Tibial nerve (tissue), 4 donors: ENCODE measurements at places on chromosomes 7 and 10. TPM values are rescaled to one million over a fixed set of nuclear protein-coding genes. Genes with fewer than 3 reads are reported as not detected.

GRCh38 chr10:32121648-32122047 is 65.4 kb upstream of the KIF5B start:
- H3K36me3 ChIP-seq = no peaks in the 10 kb centered on the region
- H3K27ac ChIP-seq = no peak overlapping the region
- no peaks in the 10 kb centered on the region for H3K4me1 ChIP-seq
- DNase-seq = no peak
- H3K4me3 ChIP-seq = no peak overlapping the region
- no peaks in the 10 kb centered on the region for H3K27me3 ChIP-seq

GRCh38 chr7:23468526-23469149 is 1.7 kb downstream of the IGF2BP3 start:
- DNase-seq = no peak
- H3K27me3 ChIP-seq = peaks cover 16% of the 10 kb centered on the region
- H3K4me1 ChIP-seq = peaks cover 39% of the 10 kb centered on the region
- no peaks in the 10 kb centered on the region for H3K36me3 ChIP-seq
- peak overlapping the region; percentile 40 for H3K27ac ChIP-seq

GRCh38 chr10:58107506-58107905 is 160.2 kb downstream of the IPMK start:
- H3K4me3 ChIP-seq = no peak overlapping the region
- no peak for DNase-seq
- H3K4me1 ChIP-seq = no peaks in the 10 kb centered on the region
- no peak overlapping the region for H3K27ac ChIP-seq
- H3K27me3 ChIP-seq = no peaks in the 10 kb centered on the region
- no peaks in the 10 kb centered on the region for H3K36me3 ChIP-seq

- H3K27ac ChIP-seq = no peak overlapping the region
- H3K4me3 ChIP-seq = no peak overlapping the region
- H3K36me3 ChIP-seq = no peaks in the 10 kb centered on the region
- DNase-seq = no peak
Measured at GRCh38 chr7:142279601-142280000, 21.7 kb upstream of the PRSS58 start.

DNA sequence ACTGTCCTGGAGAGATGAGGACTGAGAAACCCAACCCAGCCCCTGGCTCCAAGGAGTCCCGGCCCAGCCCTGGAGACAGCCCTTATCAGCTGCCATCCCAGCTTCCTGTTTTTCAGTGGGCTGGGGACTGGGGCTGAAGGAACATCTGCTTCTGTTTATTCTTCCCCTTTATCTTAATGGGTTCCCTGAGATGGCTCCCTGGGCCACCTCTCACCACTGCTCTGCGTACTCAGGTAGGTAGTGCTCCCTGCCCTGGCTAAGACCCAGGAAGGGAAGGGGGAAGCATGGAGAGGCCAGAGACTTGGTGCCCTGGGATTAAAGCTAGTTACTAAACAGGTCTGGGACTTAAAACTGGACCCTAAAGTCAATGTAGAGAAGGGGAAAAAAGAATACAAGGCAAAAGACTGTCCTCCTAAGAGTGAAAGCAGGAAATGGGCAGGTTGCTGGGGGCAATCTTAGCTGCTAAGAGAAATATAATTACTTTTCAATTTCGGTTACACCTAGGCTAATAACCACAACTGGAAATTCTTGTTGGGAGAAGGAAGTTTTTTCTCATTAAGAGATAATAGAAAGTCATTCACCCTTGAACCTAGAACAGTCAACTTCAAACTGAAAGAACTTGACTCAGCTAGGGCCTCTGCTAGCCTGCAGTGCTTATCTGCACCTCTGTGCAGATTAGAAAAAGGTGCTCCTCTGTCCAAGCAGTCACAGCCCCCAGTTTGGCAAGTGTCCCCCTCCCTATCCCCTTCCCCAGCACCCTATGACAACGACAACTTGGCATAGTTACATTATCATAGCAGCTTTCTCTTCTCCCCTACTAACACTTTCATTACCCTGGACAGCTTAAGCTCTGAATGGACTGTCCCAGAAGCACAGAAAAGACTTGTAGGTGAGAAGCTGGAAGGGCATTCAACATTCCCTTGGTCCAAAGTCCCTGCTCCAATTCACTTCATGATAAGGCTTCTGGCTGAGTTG is 65.6 kb upstream of the KDM7A start:
- no peak overlapping the region for H3K4me3 ChIP-seq
- no peaks in the 10 kb centered on the region for H3K36me3 ChIP-seq
- no peaks in the 10 kb centered on the region for H3K4me1 ChIP-seq
- peak overlapping the region; percentile 62 for H3K27ac ChIP-seq
- DNase-seq = no peak

- no peaks in the 10 kb centered on the region for H3K4me1 ChIP-seq
- no peaks in the 10 kb centered on the region for H3K27me3 ChIP-seq
- no peaks in the 10 kb centered on the region for H3K36me3 ChIP-seq
- no peak overlapping the region for H3K4me3 ChIP-seq
- DNase-seq = no peak
Measured at GRCh38 chr7:120370954-120371353, 98.0 kb downstream of the KCND2 start.

HYAL4 gene
- not detected for total RNA-seq

KCP gene
- 0.22 TPM for total RNA-seq

DNA sequence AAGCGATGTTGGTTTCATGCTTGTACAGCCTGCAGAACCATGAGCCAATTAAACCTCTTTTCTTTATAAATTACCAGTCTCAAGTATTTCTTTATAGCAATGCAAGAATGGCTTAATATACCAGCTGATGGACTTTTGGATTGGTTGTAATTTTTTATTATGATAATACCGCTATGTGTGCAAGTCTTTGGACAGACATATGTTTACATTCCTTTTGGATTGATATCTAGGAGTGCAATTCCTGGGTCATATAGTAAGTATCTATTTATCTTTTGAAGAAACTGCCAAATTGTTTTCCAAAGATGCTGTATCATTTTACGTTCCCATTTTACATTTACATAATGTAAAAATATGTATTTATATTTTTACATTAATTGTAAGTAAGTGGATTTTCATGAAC is 81.2 kb upstream of the PIP4K2A start:
- no peak for DNase-seq
- H3K36me3 ChIP-seq = no peaks in the 10 kb centered on the region
- H3K4me3 ChIP-seq = no peak overlapping the region
- no peaks in the 10 kb centered on the region for H3K27me3 ChIP-seq

- H3K27ac ChIP-seq = no peak overlapping the region
- peaks cover 64% of the 10 kb centered on the region for H3K36me3 ChIP-seq
- H3K27me3 ChIP-seq = no peaks in the 10 kb centered on the region
- no peak for DNase-seq
- no peak overlapping the region for H3K4me3 ChIP-seq
- no peaks in the 10 kb centered on the region for H3K4me1 ChIP-seq
Measured at GRCh38 chr7:88202278-88202677, 17.6 kb downstream of the SRI start.

DNA sequence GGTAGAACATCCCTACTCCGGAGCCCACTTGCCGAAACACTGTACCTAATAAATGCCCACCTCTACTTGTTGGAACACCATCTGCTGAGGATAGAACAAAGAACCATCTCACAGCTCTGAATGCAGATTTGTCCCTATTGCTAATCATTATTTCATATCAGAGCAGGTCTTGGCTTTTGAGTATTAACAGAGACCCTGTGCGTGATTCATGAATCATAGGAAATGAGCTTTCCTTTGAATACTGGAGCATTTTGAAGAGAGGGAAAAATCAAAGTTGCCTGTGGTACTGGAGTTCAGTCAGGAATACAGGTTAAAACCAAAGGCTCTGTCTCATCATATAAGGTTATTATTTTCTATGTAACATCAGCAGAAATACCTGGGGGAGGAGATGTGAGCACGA is 1132.3 kb downstream of the XPNPEP1 start:
- H3K4me1 ChIP-seq = no peaks in the 10 kb centered on the region
- H3K27ac ChIP-seq = no peak overlapping the region
- DNase-seq = no peak
- H3K4me3 ChIP-seq = no peak overlapping the region
- no peaks in the 10 kb centered on the region for H3K36me3 ChIP-seq
- no peaks in the 10 kb centered on the region for H3K27me3 ChIP-seq

DNA sequence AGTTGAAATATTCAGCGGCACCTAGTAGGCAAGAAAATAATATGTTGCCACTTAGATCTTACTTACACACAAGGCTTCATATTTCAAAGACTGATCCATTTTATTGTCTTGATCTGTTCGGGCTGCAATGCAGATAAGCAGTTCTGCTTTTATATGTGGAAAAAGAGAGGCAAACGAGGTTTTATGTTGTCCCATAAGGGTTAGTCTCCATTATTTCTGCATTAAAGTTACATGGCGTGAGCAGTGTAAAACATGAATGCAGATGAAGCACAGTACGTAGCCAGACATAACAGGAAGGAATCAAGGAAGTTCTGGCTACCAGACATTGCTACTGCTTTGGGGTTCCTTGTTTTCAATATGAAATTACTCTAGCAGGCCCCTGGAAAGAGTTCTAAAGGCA is 224.8 kb downstream of the BBS9 start:
- no peaks in the 10 kb centered on the region for H3K27me3 ChIP-seq
- no peaks in the 10 kb centered on the region for H3K4me1 ChIP-seq
- H3K4me3 ChIP-seq = no peak overlapping the region
- no peak for DNase-seq
- H3K36me3 ChIP-seq = no peaks in the 10 kb centered on the region

GRCh38 chr7:50182759-50183158 is 89.7 kb upstream of the ZPBP start:
- no peak for DNase-seq
- no peaks in the 10 kb centered on the region for H3K4me1 ChIP-seq
- no peaks in the 10 kb centered on the region for H3K27me3 ChIP-seq
- H3K4me3 ChIP-seq = no peak overlapping the region

- DNase-seq = no peak
- no peak overlapping the region for H3K4me3 ChIP-seq
- H3K27me3 ChIP-seq = no peaks in the 10 kb centered on the region
- no peaks in the 10 kb centered on the region for H3K36me3 ChIP-seq
- H3K4me1 ChIP-seq = no peaks in the 10 kb centered on the region
Measured at GRCh38 chr10:101444058-101444898, 90.3 kb downstream of the BTRC start.

SFTPA1 gene
- total RNA-seq = not detected

RSBN1L gene
- total RNA-seq = 15.6 TPM

OPALIN gene
- total RNA-seq = not detected

PLEKHS1 gene
- total RNA-seq = not detected

DNA sequence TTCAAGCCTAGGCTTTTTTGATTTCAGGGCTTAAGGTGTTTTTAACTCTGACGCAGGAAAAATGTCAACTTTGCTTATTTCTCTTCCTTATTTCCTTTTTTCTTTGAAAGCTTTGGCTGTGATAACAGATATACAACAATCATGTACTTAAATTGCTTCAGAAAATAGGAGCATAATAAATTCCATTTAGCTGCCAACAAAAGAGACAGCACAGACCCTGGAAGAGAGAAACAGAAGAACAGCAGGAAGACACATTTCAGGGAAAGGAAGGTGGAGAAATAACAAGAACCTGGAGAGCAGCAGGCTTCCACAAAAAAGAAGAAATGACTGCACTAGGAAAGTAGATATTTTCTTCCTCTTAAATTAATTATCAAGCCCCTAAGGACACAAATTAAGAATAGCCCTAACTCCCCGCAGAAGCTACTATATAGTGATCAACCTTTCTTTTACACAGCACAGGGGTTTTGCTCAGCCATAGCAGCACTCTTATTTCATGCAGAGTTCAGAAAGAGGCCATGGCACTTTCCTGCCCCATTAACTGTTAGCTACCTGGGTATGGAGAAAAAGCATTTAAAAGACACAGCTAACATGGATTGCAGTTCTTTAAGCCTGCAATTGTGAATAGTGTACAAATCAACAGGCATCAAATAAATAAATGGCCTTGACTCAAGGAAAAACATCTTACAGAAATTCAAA is 61.5 kb downstream of the IQUB start:
- no peaks in the 10 kb centered on the region for H3K27me3 ChIP-seq
- no peak for DNase-seq
- no peak overlapping the region for H3K4me3 ChIP-seq
- no peaks in the 10 kb centered on the region for H3K36me3 ChIP-seq

GRCh38 chr10:122184254-122184653 is 86.8 kb upstream of the BTBD16 start:
- H3K27me3 ChIP-seq = no peaks in the 10 kb centered on the region
- peak overlapping the region; percentile 33 for H3K27ac ChIP-seq
- no peaks in the 10 kb centered on the region for H3K36me3 ChIP-seq
- DNase-seq = no peak
- no peak overlapping the region for H3K4me3 ChIP-seq

GRCh38 chr10:33008499-33009243 is 50.6 kb upstream of the ITGB1 start:
- H3K36me3 ChIP-seq = no peaks in the 10 kb centered on the region
- no peaks in the 10 kb centered on the region for H3K27me3 ChIP-seq
- H3K4me1 ChIP-seq = peaks cover 6% of the 10 kb centered on the region
- no peak overlapping the region for H3K27ac ChIP-seq
- peak; percentile 44 for DNase-seq
- H3K4me3 ChIP-seq = no peak overlapping the region

DNA sequence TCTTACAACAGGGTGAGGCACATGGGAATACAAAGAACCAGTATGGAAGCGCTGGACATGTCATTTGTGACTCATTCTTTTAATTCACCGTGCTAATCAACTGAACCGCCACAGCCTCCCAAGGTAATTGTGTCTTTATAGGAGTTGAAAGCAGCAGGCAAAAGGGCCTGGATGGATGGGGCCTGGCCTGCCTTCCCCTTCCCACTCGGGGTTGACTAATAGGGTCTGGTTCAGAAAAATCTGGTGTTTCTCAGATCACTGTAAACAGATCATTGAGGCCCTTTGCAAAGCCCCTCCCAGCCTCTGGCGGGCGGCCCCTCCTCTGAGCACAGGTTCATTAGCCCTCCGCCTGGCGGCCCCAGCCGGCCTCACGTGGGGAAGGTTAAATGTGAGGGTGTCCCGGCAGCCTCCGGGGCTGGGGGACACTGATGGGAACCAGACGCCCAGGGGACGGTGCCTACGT is 100.8 kb downstream of the EBF3 start:
- H3K4me1 ChIP-seq = no peaks in the 10 kb centered on the region
- H3K27ac ChIP-seq = no peak overlapping the region
